ENCODE measurements at places on chromosomes 7 and 10.

DNA sequence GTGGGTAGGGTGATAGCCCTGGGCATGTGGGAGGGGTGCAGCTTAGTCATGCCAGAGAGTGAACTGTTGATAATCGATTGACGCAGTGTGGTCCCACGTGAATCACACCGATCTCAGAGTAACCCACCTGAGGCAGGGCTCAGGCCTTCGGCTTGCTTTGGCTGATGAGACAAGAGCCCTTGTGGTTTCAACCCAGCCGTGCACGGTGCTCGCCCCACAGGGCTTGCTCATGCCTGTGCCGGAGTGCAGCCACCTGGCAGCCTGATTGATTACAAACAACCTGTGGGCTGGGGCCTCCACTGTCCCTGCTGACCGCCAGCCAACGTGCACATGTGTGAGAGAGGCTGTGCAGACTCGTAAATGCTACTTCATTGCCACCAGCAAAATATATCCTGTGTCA is 144.9 kb upstream of the ADARB2 start:
- no peak for DNase-seq

DNA sequence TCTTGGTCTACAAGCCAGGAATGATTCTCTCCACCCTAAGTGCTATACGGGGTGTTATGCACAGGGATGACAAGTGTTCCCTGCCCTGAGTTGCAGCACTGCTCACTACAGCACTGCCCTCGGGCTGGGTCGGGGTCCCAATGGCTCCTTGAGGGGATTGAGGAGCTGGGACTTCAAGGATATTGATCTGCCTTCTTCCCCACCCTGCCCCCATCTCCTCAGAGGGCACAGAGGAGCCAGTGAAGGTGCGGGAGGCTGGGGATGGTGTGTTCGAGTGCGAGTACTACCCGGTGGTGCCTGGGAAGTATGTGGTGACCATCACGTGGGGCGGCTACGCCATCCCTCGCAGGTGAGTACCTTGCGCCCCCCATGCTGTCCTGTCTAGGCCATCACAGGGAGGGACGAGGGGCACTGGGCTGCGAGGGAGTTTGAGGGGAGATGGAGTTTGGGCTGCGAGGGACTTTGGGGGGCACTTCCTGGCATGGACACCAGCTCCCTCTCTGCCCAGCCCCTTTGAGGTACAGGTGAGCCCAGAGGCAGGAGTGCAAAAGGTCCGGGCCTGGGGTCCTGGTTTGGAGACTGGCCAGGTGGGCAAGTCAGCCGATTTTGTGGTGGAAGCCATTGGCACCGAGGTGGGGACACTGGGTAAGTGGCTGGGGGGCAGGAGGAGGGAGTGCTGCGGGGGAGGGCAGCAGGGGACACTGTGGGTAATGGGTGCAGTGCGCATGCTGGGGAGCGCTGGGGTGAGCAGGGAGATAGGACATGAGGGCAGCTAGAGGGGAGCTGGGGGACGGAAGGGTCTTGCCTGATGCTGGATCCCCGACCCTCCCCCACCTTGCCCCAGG is 10.3 kb downstream of the FLNC start:
- no peak for DNase-seq

DNA sequence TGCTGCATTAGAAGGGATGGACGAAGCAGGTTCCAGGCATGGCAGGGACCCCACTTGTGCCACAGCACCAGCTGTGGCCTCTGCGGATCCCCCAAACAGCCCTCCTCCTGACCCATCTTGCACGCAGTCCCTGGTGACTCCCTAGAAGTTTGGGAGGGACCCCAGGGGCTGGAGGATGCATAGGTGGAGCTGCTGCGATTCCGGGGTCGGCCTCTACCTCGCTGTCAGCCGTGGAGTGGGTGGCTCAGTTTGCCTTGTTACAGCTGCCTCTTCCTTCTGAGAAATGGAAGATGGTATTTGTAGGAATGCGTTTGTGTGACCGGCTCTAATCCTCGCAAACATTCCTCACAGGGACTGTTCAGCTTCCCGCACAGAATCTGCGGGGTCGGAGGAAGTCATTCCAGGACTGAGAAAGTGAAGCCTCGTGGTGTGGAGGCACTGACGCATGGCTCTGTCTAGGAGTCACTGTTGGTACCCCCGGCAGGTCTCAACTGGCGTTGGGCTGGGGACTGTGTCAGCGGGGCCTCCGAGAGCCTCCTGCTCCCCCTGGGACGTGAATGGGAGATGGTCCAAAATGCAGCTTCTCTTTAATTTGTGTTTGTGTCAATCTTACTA is 17.5 kb downstream of the PWWP2B start:
- no peak for DNase-seq

GRCh38 chr7:155844526-155844925 is 32.3 kb upstream of the SHH start:
- no peak for DNase-seq

DNA sequence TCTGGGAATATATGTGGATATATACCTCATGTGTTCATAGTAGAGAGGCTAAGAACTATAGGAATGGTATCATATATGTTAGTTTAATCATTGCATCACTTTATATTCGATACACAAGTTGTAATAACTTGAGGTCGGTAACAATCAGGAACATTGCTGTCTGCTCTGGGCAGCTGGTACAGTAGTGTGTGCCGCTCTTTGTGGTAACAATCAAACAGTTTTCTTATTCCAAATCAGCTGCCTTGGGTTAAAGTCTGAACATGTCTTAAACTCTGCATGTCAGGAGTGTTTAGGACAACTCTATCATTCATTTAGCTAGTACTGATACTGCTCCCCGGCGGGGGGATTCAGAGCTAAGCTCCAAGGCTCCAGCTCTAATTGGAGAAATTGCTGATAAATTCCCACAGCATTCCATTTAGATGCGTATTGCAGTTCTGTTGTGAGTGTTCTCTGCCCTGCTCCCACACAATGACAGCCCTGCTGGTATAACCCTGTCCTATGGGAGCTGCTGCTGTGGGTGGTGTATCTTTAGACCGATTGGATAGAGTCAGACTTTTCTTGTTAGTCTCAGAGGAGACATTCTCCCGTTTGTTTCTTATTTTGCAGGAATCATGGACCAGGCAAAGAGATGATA is 707.5 kb upstream of the FZD8 start:
- DNase-seq: no peak

GRCh38 chr10:363152-363551 is 227.9 kb downstream of the ZMYND11 start:
- DNase-seq: no peak

DNA sequence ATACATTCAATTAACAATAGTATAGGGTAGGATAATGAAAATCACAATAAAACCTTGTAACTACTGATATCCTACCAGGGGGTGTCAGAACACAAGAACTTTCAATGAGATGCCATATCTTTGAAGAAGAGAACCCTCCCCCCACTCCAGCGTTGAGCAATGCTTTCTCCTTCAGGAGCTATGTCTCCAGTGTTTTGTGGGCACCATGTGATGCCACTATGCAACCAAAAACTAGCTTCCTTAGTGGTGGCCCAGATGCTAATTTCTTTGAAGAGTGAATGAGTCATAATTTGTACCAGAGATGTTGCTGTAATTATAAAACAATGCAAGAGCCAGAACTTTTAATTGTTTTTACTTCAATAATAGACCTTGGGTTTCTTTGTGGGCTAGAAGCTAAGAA is 76.0 kb upstream of the ADO start:
- no peak for DNase-seq

DNA sequence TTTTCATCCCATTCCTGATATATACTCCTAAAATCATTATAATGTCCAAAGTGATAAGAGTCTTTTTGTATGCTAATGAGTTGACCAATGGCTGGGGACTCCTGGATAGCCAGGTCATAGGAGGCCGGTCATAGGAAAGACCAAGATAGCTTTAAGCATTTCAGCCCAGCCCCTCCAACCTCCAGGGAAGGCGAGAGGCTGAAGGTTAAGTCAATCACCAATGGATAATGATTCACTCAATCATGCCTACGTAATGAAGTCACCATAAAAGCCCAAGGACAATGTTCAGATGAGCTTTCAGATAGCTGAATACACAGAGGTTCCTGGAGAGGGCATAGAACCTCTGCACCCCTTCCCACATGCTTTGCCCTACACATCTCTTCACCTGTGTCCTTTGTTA is 75.7 kb downstream of the VWDE start:
- no peak for DNase-seq

- no peak for DNase-seq
Observed at GRCh38 chr10:90204956-90205314, 503.5 kb downstream of the KIF20B start.

DNA sequence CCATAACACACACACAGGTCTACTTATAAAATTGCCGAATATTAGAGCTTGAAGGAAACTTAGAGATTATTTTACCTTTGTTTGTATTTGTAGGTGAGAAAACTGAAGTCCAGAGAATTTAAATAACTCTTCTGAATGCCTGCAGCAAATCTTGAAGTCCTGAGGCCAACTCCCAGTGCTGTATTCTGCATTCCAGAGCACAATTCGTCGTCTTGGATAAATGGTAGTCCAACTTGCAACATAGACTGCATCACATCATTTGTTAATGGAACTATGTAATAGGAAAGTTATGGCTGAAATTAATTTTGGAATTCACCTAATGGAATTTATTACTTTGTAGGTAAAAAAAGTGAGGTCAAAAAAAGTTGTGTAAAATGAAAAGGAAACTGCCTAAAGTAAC is 37.3 kb upstream of the SEMA3D start:
- DNase-seq: no peak

DNA sequence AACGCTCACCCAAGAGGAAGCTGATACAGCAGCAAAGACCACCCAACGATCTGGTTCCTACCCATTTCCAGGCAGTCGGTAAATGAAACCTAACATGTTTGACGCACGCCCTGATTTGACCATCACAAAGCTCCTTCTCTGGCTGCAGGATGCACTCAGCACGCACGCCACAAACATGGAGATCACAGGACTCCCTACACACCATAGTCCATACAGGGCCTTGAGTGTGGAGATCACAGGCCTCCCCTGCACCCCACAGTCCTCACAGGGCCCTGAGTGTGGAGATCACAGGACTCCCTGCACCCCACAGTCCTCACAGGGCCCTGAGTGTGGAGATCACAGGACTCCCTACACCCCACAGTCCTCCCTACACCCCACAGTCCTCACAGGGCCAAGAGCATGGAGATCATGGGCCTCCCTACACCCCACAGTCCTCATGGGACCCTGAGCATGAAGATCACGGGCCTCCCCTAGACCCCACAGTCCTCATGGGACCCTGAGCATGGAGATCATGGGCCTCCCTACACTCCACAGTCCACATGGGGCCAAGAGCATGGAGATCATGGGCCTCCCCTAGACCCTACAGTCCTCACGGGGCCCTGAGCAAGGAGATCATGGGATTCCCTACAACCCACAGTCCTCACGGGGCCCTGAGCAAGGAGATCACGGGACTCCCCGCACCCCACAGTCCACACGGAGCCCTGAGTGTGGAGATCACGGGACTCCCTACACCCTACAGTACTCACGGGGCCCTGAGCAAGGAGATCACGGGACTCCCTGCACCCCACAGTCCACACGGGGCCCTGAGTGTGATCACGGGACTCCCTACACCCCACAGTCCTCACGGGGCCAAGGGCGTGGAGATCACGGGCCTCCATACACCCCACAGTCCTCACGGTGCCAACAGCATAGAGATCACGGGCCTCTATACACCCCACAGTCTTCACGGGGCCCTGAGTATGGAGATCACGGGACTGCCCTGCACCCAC is 409.2 kb downstream of the DNAJB6 start:
- DNase-seq: no peak

DNA sequence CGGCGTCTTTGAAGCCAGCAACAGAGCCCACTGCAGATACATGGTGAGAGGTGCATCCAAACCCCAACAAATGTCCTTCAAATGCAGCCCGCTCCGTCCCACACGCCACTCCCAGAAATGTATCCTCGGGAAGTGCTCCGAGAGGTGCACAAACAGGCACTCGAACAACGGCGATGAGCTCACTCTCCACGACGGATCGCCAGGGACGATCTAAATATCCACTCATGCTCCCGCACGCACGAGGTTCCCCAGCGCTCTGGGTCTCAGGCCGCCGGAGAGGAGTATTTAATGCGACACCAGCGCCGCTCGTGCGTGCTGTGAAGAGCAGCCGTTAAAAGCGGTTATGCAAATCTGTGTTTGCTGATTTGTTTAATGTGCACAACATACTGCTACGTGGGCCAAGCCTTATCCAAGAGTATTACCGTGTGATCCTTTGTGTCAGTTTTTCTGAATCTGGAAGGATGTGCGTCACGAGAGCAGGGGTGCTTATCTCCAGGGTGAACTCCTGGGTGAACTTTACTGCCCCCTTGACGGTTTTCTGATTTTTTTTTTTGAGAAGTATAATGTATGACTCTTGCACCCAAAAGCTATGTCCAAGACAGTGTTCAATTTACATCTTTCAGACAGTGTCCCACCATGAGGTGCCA is 48.5 kb upstream of the PPP2R2D start:
- DNase-seq: no peak

- DNase-seq: no peak
Observed at GRCh38 chr7:157837047-157837446, 500.2 kb downstream of the DNAJB6 start.

DNA sequence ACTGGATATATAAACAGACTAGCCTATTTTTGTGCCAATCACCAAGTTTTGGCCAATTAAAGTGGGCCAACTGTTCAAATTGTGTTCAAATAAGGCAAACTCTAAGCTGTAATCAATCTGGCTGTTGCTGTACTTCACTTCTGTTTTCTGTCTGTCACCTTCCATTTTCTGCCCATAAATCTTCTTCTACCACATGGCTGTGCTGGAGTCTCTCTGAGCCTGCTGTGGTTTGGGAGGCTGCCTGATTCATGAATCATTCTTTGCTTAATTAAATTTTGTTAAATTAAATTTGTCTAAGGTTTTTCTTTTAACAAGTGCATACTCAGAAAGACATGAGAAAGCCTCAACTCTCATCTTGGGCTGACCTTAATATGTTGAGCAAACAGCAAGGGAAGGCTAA is 172.6 kb upstream of the VIPR2 start:
- DNase-seq: no peak

DNA sequence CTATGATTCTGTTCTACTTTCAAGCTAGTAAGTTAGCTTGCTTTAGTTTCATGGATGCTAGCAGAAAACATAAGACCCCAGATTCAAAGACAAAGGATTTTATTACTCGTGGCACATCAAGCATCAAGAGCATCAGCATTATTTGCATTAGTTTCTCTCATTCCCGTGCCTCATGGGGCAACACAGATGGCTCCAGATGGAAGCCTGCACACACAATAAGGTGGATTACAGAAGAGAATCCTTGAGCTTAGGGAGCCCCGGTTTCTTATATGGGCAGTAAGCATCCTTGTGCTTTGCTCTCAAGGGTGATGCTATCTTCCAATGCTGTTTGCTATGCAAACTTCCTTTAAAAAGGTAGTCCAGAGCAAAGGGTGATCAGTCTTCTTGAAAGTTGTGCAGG is 10.7 kb upstream of the CAPZA2 start:
- DNase-seq: no peak

DNA sequence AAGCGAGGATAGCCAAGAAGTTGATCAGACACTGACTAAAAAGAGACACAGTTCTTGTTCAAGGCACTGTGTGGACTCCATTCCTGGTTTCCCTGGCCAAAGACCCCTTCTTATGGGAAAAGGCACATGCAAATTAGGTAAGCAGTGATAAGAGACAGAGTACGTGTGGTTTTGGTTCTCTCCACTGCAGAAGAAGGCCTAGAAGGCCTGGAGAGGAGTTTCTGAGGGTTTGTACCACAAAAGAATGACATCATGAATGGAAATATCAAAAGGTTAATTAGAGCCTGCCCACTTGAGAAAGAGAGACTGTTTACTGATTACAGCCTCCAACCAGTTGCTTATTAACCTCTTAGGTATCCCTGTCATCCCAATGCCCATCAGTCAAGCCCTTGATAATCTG is 137.5 kb downstream of the ZNF365 start:
- DNase-seq: no peak
